ENCODE measurements at places on chromosomes 5 and 9.
A peak's percentile ranks its signal among the peaks of the same experiment; 100 is the strongest.

- no peak for DNase-seq
These were observed 6.6 kb downstream of the ISL1 start for GRCh38 chr5:51389577-51390463.

DNA sequence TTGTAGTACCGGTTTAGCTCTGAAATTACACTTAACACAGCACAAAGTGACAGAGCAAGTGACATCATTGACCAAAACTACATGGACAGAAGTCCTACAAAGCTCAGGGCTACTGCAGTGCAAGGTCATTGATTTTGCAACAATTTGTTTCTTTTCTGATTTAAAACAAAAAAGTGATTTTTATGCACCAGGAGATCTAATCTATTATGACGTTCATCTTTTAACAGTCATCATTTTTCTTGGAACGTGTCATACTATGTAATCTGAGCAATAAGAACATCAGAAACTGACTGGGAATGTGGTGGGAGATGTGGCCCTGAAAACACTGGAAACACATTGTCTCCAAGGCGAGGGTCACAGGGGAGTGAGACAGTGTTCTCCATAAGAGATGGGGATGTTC is 17.4 kb upstream of the ZFAND5 start:
- no peak for DNase-seq

GRCh38 chr9:17021387-17021970 is 113.4 kb upstream of the CNTLN start:
- no peak for DNase-seq

- peak; percentile 60 for DNase-seq
These were observed 44.0 kb upstream of the XPA start for GRCh38 chr9:97740848-97741821.

- no peak for DNase-seq
These were observed 599.6 kb upstream of the GRAMD2B start for GRCh38 chr5:125823572-125823971.

DNA sequence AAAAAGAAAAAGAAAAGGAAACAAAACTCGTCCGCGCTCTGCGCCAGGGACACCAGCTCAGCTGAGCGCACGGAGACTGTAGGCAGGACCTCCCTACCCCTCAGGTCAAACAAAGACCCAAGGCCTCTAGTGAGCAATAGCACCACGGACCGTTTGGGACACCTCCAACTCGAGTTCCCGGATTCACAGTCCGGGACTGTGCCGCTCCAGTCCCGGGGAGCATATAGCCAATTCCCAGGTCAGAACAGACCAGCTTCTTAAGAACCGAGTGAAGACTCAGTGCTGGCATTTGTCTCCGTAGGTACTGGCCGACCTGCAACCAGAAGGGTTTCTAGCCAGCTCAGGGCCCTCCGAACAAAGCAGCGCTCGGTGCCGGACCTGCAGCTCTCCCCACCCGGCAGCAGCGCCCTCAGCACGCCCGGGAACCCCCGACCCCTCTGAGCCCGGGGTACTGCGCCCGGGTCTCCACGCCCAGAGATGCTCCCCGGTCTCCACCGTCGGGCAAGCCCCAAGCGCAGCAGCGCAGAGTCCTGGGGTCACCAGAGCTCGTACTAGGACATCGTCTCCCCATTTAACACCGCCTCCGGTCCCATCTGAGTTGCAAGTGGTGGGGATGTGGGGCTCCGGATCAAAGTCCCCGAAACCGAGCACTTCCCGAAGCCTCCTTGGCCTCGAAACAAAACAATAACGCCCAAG is 591 bp downstream of the ABCA1 start:
- peak; percentile 60 for DNase-seq

DNA sequence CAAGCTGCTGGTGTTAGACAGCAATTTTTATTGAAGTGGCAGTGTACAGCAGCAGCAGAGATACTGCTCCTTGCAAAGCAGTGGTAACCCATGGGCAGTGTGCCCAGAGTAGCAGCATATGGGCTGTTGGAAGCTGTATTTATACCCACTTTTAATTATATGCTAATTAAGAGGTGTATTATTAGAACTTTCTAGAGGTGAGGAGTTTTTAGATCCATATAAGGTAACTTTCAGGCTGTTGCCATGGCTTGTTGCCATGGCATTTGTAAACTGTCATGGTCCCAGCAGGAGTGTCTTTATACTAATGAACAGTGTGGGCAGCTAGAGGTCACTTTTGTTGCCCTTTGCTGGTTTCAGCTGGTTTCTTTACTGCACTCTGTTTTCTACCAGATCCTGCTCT is 3.7 kb upstream of the PJA2 start:
- DNase-seq = peak; percentile 72

GRCh38 chr5:80288177-80288576 is 31.6 kb upstream of the SPZ1 start:
- DNase-seq = no peak

Data from body of pancreas (tissue), 4 donors.